ENCODE measurements at places on chromosomes 5 and 9. TPM values are rescaled to one million over a fixed set of nuclear protein-coding genes. Genes with fewer than 3 reads are reported as not detected.

The ZNF367 gene
- total RNA-seq: 5.5 TPM

The MSX2 gene
- 4.9 TPM for total RNA-seq

The SPATA31D4 gene
- total RNA-seq: not detected

The GNE gene
- total RNA-seq: 17.3 TPM

The DPH7 gene
- total RNA-seq: 29.3 TPM

The C6 gene
- not detected for total RNA-seq

The COX7C gene
- total RNA-seq: 621 TPM

The EMB gene
- 5.5 TPM for total RNA-seq

The ZSWIM6 gene
- 5.7 TPM for total RNA-seq

The DDX4 gene
- total RNA-seq: not detected

The COL27A1 gene
- 10.2 TPM for total RNA-seq

The GLRA1 gene
- total RNA-seq: not detected

The VAV2 gene
- 38.5 TPM for total RNA-seq

The ADAMTSL1 gene
- 0.07 TPM for total RNA-seq

The SLCO6A1 gene
- total RNA-seq: not detected

The PCDHA9 gene
- not detected for total RNA-seq

The ARHGEF28 gene
- total RNA-seq: 12.2 TPM

The PDZD2 gene
- 0.23 TPM for total RNA-seq

The RAPGEF1 gene
- 53.6 TPM for total RNA-seq

The ZFP2 gene
- total RNA-seq: not detected

The SPINK6 gene
- 0.49 TPM for total RNA-seq

The NUP214 gene
- total RNA-seq: 22.8 TPM

The FAM193B gene
- total RNA-seq: 28.1 TPM

The PTGES2 gene
- 67.6 TPM for total RNA-seq

The PCDHA7 gene
- 0.13 TPM for total RNA-seq

The MYORG gene
- 3.3 TPM for total RNA-seq

The CDKN2B gene
- not detected for total RNA-seq

The FAM221B gene
- not detected for total RNA-seq

The TSSK1B gene
- total RNA-seq: not detected

The CNTNAP3 gene
- total RNA-seq: 11.0 TPM

The CD274 gene
- 0.97 TPM for total RNA-seq

The SLC27A4 gene
- total RNA-seq: 36.3 TPM

The PCDHB2 gene
- total RNA-seq: 4.1 TPM

The MLANA gene
- not detected for total RNA-seq

The CSF1R gene
- total RNA-seq: 0.28 TPM

The ANKDD1B gene
- not detected for total RNA-seq

The NUTM2G gene
- total RNA-seq: not detected

The F2RL1 gene
- total RNA-seq: 283 TPM

The FREM1 gene
- total RNA-seq: not detected

The GDA gene
- 1.2 TPM for total RNA-seq

The ELOVL7 gene
- 10.5 TPM for total RNA-seq

The PRELID2 gene
- 11.0 TPM for total RNA-seq

The MARCHF11 gene
- not detected for total RNA-seq
